ENCODE measurements at places on chromosomes 7 and 10.

DNA sequence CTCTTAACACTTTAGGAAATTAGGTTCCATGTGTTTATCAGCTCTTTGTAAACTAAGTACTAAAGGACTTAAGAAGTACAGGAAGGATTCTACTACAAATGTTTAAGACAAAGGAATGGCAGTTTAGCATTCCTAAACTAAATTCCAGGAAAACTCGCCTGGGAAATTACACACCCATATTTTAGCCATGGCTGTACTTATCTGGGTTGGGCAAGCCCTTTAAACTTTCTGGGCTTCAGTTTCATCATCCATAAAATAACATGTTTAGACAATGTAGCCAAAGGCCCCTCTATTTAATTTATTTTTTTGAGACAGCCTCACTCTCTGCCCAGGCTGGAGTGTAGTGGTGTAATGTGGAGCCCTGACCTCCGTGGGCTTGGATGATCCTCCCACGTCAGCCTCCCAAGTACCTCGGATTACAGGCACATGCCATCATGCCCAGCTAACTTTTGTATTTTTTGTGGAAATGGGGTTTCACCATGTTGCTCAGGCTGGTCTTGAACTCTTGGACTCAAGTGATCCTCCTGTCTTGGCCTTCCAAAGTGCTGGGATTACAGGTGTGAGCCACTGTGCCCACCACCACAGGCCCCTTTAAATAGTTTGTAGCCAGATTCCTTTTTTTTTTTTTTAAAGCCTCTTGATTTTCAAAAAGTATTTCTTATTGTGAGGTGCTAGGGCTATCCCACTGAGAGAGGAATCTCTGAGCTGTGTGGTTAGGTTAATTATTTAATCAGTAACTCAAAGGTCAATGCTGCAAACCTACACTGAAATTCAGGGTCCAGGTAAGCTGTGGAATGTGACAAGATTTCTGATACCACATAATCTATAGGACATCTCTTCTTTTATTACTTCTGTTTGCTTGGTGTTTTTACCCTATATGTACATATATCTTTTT is 32.1 kb downstream of the TMEM60 start:
- no peak for DNase-seq
- no peaks in the 10 kb centered on the region for H3K27me3 ChIP-seq
- peak overlapping the region; percentile 23 for H3K27ac ChIP-seq
- no peak overlapping the region for H3K4me3 ChIP-seq

GRCh38 chr7:121024611-121025010 is 36.1 kb downstream of the CPED1 start:
- peaks cover 19% of the 10 kb centered on the region for H3K36me3 ChIP-seq
- peak overlapping the region; percentile 63 for H3K4me3 ChIP-seq
- DNase-seq: no peak
- H3K27me3 ChIP-seq: no peaks in the 10 kb centered on the region
- peaks cover 65% of the 10 kb centered on the region for H3K4me1 ChIP-seq

- DNase-seq: no peak
- H3K36me3 ChIP-seq: no peaks in the 10 kb centered on the region
- no peaks in the 10 kb centered on the region for H3K4me1 ChIP-seq
- no peak overlapping the region for H3K27ac ChIP-seq
- H3K27me3 ChIP-seq: peaks cover 5% of the 10 kb centered on the region
- no peak overlapping the region for H3K4me3 ChIP-seq
Observed at GRCh38 chr7:17236603-17237002, 61.8 kb upstream of the AHR start.

GRCh38 chr7:131021902-131022301 is 287.9 kb upstream of the KLF14 start:
- H3K36me3 ChIP-seq: no peaks in the 10 kb centered on the region
- peaks cover 21% of the 10 kb centered on the region for H3K4me1 ChIP-seq
- H3K4me3 ChIP-seq: no peak overlapping the region
- H3K27ac ChIP-seq: peak overlapping the region; percentile 1

DNA sequence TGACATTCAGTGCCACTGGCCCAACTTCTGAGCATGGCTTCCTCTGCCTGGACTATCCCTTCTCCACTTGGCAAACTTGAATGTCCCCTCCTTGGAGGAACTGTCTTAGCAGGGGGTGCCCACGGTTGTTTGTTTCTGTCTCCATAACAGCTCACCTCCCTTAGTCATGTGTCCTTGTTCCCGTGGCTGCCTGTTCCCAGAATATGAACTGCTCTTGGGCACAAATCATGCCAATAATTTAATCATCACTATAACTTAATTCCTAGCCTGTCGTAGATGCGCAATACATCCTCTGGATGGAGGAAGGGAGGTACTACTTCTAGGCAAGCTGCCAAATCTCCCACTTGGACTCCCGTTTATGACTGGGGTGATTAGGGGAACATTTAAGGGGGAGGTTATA is 173.1 kb downstream of the MYOF start:
- no peak overlapping the region for H3K4me3 ChIP-seq
- peak overlapping the region; percentile 17 for H3K27ac ChIP-seq
- DNase-seq: no peak
- H3K36me3 ChIP-seq: peaks cover 42% of the 10 kb centered on the region
- peaks cover 5% of the 10 kb centered on the region for H3K27me3 ChIP-seq
- no peaks in the 10 kb centered on the region for H3K4me1 ChIP-seq

GRCh38 chr7:91330191-91330808 is 66.1 kb downstream of the FZD1 start:
- no peaks in the 10 kb centered on the region for H3K36me3 ChIP-seq
- DNase-seq: no peak
- H3K27me3 ChIP-seq: peaks cover 1% of the 10 kb centered on the region
- H3K27ac ChIP-seq: no peak overlapping the region
- no peak overlapping the region for H3K4me3 ChIP-seq
- H3K4me1 ChIP-seq: peaks cover 14% of the 10 kb centered on the region

DNA sequence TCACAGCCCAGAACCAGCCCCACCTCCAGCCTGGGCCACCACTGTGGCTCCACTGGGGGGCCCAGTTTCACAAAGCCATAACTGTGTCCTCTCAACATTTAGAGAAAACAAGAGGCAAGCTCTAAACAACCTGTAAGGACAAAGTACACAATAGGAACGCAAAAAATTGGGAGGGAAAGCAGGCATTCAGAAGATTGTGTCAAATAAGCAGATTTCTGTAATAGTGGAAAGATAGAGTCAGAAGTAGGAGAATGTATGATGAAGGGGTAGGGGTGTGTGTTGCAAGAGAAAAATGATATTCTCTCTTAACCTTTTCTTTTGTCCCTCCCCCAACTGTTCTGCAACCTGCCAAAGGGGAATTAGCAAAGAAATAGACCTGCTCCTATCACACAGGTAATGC is 449.9 kb upstream of the NPVF start:
- peaks cover 49% of the 10 kb centered on the region for H3K4me1 ChIP-seq
- DNase-seq: no peak
- no peaks in the 10 kb centered on the region for H3K36me3 ChIP-seq
- no peak overlapping the region for H3K27ac ChIP-seq

- H3K27me3 ChIP-seq: no peaks in the 10 kb centered on the region
- H3K36me3 ChIP-seq: no peaks in the 10 kb centered on the region
- H3K4me3 ChIP-seq: no peak overlapping the region
- no peak overlapping the region for H3K27ac ChIP-seq
- DNase-seq: no peak
Observed at GRCh38 chr7:123787220-123788007, 38.6 kb upstream of the WASL start.

DNA sequence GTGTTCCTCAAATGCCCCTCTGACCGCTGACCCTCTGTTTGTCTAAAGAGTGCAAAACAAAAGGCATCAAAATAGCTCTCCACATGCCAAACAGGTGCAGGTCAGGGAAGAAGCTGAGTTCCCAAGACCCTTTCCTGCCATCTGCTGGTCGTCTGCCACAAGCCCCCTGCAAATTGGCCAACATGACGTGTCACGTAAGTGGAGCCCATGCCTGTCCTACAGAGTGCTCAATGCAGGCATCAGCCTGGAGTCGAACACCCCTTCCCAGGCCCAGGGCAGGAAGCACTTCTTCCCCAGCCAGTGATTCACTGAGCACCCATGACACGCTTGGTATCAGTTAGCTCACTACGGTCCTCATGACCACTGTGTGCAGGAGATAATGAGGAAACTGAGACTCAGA is 14.1 kb downstream of the TMEM72 start:
- peaks cover 39% of the 10 kb centered on the region for H3K27me3 ChIP-seq
- peak; percentile 63 for DNase-seq
- H3K27ac ChIP-seq: no peak overlapping the region
- H3K4me3 ChIP-seq: no peak overlapping the region

DNA sequence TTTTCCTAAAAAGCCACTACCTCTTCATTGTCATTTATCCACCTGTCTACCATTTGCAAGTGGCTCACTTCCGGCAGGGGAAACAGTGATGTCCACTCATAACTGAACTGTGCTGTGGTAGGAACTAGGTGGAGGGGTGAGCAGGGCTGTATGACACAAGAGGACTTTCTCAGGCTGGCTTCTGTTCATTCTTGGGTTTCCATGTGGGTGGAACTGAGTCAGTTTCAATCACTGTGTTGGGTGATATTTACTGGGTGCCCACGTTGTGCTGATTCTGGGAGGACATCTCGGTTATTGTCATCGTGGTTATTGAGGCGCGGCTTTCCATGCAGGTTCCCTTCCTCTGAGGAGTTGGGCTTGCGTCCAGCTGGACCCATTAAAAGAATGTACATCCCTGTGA is 38.8 kb downstream of the RAMP3 start:
- DNase-seq: no peak
- H3K4me1 ChIP-seq: no peaks in the 10 kb centered on the region
- no peaks in the 10 kb centered on the region for H3K36me3 ChIP-seq
- H3K4me3 ChIP-seq: no peak overlapping the region
- peaks cover 8% of the 10 kb centered on the region for H3K27me3 ChIP-seq

GRCh38 chr7:107108793-107109371 is 59.9 kb upstream of the HBP1 start:
- DNase-seq: no peak
- no peaks in the 10 kb centered on the region for H3K27me3 ChIP-seq
- no peaks in the 10 kb centered on the region for H3K36me3 ChIP-seq

- DNase-seq: no peak
- H3K27me3 ChIP-seq: no peaks in the 10 kb centered on the region
- H3K27ac ChIP-seq: peak overlapping the region; percentile 72
- H3K4me3 ChIP-seq: no peak overlapping the region
- H3K4me1 ChIP-seq: peaks cover 5% of the 10 kb centered on the region
Observed at GRCh38 chr7:102415685-102416225, 17.6 kb upstream of the ORAI2 start.

GRCh38 chr10:20407357-20407756 is 489.8 kb downstream of the NEBL start:
- H3K27ac ChIP-seq: no peak overlapping the region
- no peak overlapping the region for H3K4me3 ChIP-seq
- no peak for DNase-seq
- H3K4me1 ChIP-seq: no peaks in the 10 kb centered on the region

DNA sequence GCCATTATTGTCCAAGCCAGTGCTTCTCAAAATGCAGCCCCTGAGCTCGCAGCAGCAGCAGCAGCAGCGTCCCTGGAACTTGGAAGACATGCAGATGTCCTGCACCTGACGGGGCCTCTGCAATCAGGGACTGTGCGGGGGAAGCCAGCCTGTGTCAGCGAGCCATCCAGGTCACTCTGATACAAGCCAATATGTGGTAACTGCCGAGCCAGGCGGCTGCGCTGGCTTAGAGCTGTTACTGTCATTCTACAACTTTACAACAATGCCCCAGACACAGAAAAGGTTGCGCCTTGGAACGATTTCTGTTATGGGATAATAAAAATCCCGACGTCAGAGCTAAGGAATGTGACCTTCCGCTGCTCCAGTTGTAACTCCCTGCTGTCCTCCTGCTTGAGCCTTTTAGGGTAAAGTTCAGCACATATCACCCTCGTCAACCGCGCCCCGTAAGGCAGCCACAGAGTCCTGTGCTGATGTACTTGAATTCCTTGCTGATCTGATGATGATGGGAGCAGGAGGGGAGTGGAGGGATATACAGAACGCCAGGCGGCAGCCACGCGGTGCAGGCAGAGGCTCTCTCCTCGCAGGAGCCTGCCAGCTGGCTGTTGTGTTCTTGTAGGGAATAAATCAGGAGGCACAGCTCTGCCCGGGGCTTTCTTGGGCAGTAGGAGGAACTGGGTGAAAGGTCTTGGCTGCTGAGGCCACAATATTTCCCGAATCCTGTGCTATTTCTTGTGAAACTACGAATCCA is 20.0 kb upstream of the CRYGN start:
- peak overlapping the region; percentile 67 for H3K4me3 ChIP-seq
- no peaks in the 10 kb centered on the region for H3K27me3 ChIP-seq
- peaks cover 62% of the 10 kb centered on the region for H3K4me1 ChIP-seq
- H3K27ac ChIP-seq: peak overlapping the region; percentile 98
- H3K36me3 ChIP-seq: peaks cover 48% of the 10 kb centered on the region

- peaks cover 21% of the 10 kb centered on the region for H3K36me3 ChIP-seq
- H3K4me1 ChIP-seq: peaks cover 8% of the 10 kb centered on the region
- H3K27ac ChIP-seq: no peak overlapping the region
- no peak for DNase-seq
Observed at GRCh38 chr7:77288676-77289320, 89.2 kb upstream of the FGL2 start.

GRCh38 chr10:115935731-115936130 is 337.3 kb downstream of the GFRA1 start:
- H3K27ac ChIP-seq: no peak overlapping the region
- H3K4me3 ChIP-seq: no peak overlapping the region
- DNase-seq: no peak
- H3K4me1 ChIP-seq: peaks cover 14% of the 10 kb centered on the region
- H3K36me3 ChIP-seq: peaks cover 4% of the 10 kb centered on the region

- peaks cover 13% of the 10 kb centered on the region for H3K36me3 ChIP-seq
- H3K27me3 ChIP-seq: peaks cover 3% of the 10 kb centered on the region
- no peak overlapping the region for H3K27ac ChIP-seq
- DNase-seq: no peak
- peaks cover 2% of the 10 kb centered on the region for H3K4me1 ChIP-seq
- no peak overlapping the region for H3K4me3 ChIP-seq
Observed at GRCh38 chr7:105782391-105783042, 93.9 kb downstream of the ATXN7L1 start.

DNA sequence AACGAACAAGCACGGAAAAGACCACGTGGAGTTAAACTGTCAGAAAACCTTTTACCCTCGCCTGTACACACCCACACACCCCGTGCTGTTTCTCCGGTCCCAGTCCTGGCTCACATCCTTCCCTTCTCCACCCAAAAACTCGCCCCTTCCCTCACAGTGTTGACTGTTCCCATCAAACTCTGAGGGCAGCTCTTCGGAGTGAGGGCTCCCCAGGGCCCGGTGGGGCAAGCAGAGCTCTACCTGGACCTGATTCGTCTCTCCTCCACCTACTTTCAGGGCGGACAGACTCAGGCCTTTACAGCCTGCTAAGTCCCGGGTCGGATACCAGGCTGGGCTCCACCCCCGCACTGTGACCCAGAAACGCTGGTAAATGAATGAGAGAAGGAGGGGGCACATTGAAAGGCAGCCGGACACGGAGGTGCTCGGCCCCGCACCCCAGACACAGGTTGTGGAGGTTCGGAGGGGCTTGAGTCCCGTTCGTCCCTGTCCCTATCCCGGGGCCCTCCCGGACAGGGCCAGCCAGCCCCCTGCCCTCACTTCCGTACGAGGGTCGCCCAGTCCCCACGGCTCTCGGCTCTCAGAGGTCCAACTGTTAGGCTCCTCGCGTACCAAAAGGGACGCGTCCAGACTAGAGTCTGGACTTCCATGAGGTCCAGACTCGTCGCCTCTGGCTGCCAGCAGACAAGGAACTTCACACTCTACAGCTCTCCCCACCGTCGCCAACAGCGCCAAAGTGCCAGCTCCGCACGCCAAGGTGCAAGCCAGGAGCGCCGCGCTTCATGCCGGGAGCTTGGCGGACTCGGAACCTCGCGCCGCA is 31.7 kb upstream of the ASL start:
- peak overlapping the region; percentile 54 for H3K4me3 ChIP-seq
- H3K36me3 ChIP-seq: no peaks in the 10 kb centered on the region
- peaks cover 7% of the 10 kb centered on the region for H3K27me3 ChIP-seq
- DNase-seq: peak; percentile 27
- H3K4me1 ChIP-seq: peaks cover 23% of the 10 kb centered on the region
- H3K27ac ChIP-seq: no peak overlapping the region

- no peak for DNase-seq
- no peaks in the 10 kb centered on the region for H3K27me3 ChIP-seq
- peaks cover 32% of the 10 kb centered on the region for H3K36me3 ChIP-seq
Observed at GRCh38 chr10:119078422-119079179, 2.0 kb downstream of the EIF3A start.
